ENCODE measurements at places on chromosomes 13 and 19. TPM values are rescaled to one million over a fixed set of nuclear protein-coding genes. Genes with fewer than 3 reads are reported as not detected.

DNA sequence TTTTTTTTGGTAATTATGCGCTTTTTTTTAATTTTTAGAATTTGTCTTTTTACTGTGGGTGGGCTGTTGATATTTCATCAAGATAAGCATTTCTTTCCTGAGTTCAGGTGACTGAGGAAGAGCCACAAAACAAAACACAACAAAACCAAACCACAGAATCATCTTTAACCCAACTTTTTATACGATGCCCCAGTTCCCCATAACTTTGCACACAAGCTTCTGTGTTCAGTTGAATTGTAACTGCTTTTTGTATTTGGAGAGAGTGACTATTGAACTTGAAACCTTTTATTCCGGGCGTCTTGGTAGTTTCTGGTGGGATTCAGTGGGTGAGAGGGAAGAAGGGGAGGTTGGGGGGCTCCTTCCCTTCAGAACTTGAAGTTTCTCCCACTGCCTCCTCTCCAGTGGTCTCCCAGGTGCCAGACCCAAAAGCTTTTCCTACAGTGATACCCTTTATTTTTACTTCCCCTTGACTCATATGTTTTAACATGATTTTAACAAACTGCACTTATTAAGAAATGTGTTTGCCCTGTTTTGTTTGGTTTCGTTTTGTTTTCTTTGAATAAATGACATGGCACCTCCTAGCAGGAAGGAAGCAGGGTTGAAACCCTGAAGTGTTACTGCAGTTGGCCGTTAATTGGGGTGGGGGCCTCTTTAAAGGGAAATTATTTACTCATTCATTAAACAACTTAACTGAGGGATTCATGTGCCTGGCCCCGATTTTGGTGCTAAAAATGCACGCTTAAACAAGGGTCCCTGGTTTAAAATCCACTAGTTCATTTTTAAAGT, 2.7 kb upstream of the CCDC97 start:
- no peaks in the 10 kb centered on the region for H3K27me3 ChIP-seq
- H3K4me1 ChIP-seq, result peaks cover 7% of the 10 kb centered on the region
- H3K27ac ChIP-seq, result no peak overlapping the region
- H3K4me3 ChIP-seq, result no peak overlapping the region

Gene SLC6A16
- total RNA-seq, result under 0.01 TPM

DNA sequence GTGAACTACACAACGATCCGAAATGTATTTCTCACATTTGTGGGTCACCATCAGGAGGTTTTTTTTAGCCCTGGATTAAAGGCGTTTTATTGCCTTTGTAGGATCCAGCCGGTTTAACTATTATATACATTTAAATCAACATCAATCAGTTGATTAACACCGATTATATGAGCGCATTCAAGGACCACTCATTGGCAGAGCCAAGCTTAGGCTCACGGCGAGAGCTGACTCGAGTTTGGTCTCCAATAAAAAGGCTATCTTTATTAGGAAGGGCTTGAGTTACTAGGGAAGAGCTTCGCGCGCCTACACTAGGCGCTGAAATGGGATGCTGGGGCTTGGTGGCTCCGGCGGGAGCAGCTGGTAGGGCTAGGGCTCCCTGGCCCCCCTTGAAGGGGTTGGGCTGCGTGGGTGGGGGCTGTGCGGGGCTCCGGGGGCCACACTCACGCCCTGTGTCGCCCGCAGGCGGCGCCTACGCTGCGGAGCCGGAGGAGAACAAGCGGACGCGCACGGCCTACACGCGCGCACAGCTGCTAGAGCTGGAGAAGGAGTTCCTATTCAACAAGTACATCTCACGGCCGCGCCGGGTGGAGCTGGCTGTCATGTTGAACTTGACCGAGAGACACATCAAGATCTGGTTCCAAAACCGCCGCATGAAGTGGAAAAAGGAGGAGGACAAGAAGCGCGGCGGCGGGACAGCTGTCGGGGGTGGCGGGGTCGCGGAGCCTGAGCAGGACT, 4.2 kb downstream of the PDX1 start:
- H3K4me1 ChIP-seq, result peaks cover 3% of the 10 kb centered on the region
- no peak overlapping the region for H3K4me3 ChIP-seq
- H3K36me3 ChIP-seq, result no peaks in the 10 kb centered on the region
- no peak for DNase-seq
- H3K27ac ChIP-seq, result no peak overlapping the region
- peaks cover 95% of the 10 kb centered on the region for H3K27me3 ChIP-seq

DNA sequence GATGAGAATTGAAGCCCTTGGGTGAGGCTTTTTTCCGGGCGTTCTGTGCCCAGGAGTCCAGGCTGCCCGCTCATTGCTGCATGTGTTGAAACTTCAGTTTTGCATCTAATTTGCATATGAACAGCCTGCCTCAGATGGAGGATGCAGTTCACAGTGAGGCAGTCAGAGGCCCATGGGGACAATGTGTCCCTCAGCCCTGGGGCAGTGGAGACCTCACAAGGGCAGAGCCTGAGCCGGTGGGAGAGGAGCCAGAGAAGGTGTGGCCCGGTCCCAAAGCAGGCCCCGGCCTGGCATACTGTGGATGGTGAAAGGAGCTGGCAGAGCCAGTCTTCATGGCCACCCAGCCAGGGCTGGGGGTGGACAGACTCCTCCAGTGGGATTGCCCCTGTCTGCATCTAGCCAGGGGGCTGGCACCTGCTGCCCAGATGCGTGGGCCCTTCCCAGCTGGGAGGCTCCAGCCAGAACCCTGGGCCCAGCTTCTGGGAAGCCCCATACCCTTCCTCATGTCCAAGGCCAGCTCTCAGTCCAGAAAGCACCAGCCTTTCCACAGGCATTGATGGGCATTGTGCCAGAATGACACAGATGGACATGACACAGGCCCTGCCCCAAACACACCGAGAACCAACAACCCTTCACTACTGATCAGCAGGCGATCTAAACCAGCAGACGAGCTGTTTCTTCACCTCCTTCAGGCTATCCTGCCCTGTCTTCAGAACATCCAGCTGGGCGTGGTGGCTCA, 32.9 kb upstream of the KCTD15 start:
- H3K27me3 ChIP-seq, result no peaks in the 10 kb centered on the region
- no peaks in the 10 kb centered on the region for H3K36me3 ChIP-seq
- DNase-seq, result no peak
- no peak overlapping the region for H3K27ac ChIP-seq

- H3K27ac ChIP-seq, result no peak overlapping the region
- peaks cover 30% of the 10 kb centered on the region for H3K36me3 ChIP-seq
- H3K4me1 ChIP-seq, result no peaks in the 10 kb centered on the region
- no peaks in the 10 kb centered on the region for H3K27me3 ChIP-seq
- H3K4me3 ChIP-seq, result no peak overlapping the region
These were observed 68.2 kb downstream of the ESD start for GRCh38 chr13:46728777-46729176.

DNA sequence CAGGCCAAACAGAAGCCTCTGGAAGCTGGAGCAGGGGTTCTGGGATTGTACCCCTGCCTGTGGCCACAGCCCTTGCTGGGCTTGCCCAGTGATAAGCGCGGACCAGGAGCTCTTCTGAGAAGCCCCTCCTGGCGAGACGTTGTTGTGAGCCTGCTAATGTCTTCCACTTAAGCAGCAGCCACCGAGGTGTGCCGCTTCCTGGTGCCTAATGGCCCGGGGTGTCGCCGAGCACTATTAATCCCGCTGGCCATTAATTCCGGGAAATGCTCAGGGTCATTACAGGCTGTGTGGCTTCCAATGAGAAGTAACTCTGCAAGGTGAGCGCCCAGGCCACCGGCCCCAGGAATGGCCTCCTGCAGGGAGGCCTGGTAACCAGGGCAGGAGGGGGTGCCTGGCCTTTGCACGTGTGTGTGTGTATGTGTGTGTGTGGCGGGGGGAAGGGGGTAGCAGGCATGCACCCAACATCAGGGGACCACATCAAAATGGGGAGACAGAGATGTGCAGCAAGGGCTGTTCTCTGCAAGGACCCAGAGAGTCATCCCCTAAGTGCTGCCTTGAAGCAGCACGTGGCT, 175.0 kb downstream of the URI1 start:
- DNase-seq, result no peak
- no peak overlapping the region for H3K27ac ChIP-seq
- no peak overlapping the region for H3K4me3 ChIP-seq

Gene ADGRE1
- total RNA-seq, result not detected

GRCh38 chr19:5115771-5116202, 146.9 kb downstream of the KDM4B start:
- DNase-seq, result peak; percentile 17
- no peak overlapping the region for H3K27ac ChIP-seq
- H3K4me1 ChIP-seq, result peaks cover 5% of the 10 kb centered on the region
- H3K27me3 ChIP-seq, result no peaks in the 10 kb centered on the region
- peaks cover 47% of the 10 kb centered on the region for H3K36me3 ChIP-seq
- H3K4me3 ChIP-seq, result no peak overlapping the region

DNA sequence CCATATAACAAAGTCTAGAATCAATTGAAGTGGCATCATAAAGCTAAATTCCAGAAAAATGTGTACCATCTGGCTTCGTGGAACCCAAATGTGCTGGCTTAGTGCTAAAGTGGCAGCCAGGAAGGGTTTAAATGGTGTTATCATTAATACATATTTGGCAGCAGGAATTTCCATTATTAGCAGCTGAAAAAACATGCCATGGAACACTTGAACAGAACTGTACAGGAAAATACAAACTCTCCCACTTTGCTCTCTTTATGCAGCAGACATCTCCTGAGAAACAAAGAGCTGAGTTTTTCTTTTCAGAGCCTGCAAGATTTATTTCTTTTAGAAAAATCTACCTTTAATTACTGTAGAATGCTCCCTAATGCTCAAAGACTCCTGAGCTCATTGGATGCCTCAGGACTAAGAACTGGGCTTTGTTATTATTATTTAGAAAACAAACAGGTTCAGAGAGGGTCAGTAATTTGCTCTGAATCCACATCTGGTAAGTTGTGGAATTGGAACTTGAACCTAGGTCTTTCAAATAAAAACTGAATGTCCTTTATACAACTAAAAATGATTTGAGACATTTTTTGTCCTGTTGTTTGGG, 179.0 kb downstream of the LACC1 start:
- no peak overlapping the region for H3K4me3 ChIP-seq
- H3K36me3 ChIP-seq, result no peaks in the 10 kb centered on the region
- no peak overlapping the region for H3K27ac ChIP-seq

DNA sequence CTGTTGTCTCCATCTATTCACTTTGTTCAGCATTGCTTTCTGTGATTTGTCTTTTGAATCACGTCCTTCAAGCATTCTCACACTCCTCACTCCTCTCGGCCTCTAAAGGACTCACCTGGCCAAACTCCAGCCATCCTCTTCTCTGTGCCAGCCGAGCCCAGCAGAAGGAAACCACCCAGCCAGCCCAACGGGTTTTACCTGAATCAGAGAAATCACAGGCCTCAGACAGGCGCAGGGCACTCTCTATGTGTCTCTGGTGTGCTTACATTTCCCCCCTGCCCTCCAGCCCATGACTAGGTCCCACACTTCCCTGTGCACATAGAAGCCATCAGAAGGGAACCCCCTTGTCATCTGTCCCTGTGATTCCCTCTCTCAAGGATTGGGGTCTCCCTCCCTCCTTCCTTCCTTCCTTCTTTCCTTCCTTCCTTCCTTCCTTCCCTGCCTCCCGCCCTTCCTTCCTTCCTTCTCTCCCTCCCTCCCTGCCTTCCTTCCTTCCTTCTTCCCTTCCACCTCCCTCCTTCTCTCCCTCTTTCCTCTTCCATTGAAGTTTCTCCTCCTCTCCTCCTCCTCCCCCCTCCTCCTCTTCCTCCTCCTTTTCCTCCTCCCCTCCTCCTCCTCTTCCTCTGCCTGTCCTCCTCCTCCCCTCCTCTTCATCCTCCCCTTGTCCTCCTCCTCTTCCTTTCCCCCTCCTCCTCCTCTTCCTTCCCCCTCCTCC, 8.8 kb upstream of the ZNF541 start:
- DNase-seq, result no peak
- H3K4me3 ChIP-seq, result peak overlapping the region; percentile 30
- peaks cover 7% of the 10 kb centered on the region for H3K4me1 ChIP-seq
- H3K27ac ChIP-seq, result peak overlapping the region; percentile 91

DNA sequence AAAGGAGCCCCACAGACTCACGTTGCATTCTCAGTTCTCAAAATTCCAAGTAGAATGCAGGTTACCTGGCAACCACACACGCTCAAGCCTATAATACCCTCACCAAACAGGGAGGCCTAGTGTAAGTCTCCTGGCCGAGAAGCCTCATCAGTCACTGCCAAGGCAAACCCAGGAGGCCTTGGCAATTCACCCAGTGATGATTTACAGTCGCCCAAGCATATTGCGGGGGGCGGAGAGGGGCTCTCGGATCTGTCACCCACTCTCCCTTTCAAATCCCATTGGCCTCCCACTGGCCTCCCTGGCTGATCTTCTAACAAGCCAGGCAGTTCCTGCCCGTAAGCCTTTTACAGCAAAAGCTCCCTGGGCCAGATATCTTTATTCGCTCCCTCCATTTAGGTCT, 1.1 kb downstream of the AKAP8L start:
- H3K27me3 ChIP-seq, result no peaks in the 10 kb centered on the region
- H3K4me3 ChIP-seq, result peak overlapping the region; percentile 69
- peak overlapping the region; percentile 85 for H3K27ac ChIP-seq
- H3K36me3 ChIP-seq, result peaks cover 12% of the 10 kb centered on the region

Gene LILRB5
- total RNA-seq, result not detected

- H3K4me1 ChIP-seq, result peaks cover 4% of the 10 kb centered on the region
- H3K4me3 ChIP-seq, result peak overlapping the region; percentile 11
- H3K36me3 ChIP-seq, result no peaks in the 10 kb centered on the region
- peak; percentile 91 for DNase-seq
- peak overlapping the region; percentile 63 for H3K27ac ChIP-seq
- no peaks in the 10 kb centered on the region for H3K27me3 ChIP-seq
These were observed 69.0 kb upstream of the PCDH9 start for GRCh38 chr13:67299072-67299635.

DNA sequence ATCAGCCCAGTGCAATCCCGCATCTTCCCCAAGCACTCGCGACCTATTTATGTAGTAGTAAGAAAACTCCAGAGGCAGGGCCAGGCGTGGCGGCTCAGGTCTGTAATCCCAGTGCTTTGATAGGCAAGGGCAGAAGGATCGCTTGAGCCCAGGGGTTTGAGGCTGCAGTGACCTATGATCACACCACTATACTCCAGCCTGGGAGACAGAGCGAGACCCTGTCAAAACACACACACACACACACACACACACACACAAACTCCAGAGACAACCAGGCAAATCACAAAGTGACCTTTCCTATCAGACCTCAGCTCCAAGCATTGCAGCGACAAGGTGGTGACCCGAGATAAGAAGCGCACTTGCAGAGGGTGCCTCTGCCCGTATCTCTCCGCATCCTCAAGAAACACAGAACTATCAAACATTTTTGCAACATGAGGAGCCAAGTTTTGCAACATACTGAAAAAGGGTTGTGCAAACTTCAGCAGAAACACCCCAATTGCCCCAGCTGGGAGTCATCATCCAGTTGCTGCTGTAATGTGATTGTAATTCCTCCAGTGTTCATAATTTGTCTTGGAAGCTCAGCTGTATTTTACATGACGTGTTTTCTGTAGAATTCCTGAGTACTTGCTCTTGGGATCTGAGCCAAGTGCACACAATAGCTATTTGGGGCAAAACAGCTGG, 8.7 kb upstream of the KLF2 start:
- H3K4me1 ChIP-seq, result peaks cover 12% of the 10 kb centered on the region
- H3K27ac ChIP-seq, result peak overlapping the region; percentile 66
- peak; percentile 99 for DNase-seq
- no peaks in the 10 kb centered on the region for H3K27me3 ChIP-seq

Measured in IMR-90 (cell line).